Activated T-helper 1 cell treated with anti-CD3 and anti-CD28 coated beads, Interleukin-2, amount 50 U/mL, for 16 hours (primary cell): ENCODE measurements at places on chromosomes 4 and X.

GRCh38 chr4:114192854-114193253 is 213.4 kb upstream of the ARSJ start:
- DNase-seq, result no peak

DNA sequence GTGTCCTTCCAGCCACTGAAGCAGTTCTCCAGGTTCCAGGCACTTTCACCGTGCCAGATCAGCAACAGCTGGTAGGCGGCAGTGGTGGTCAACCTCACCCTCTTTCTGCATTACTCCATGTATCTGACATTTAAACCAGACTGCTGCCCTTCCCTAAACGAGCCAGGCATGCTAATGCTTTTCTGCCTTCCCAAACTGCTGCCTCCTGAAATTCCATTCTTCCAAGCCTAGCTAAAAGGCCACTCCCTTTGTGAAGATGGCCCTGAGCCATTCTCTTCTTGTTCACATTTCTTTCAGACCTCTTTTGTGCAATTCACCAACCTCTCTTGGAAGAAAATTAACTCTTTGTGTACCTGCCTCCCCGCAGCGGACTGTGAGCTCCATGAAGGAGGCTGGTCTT is 73.7 kb downstream of the CHST7 start:
- DNase-seq, result no peak

DNA sequence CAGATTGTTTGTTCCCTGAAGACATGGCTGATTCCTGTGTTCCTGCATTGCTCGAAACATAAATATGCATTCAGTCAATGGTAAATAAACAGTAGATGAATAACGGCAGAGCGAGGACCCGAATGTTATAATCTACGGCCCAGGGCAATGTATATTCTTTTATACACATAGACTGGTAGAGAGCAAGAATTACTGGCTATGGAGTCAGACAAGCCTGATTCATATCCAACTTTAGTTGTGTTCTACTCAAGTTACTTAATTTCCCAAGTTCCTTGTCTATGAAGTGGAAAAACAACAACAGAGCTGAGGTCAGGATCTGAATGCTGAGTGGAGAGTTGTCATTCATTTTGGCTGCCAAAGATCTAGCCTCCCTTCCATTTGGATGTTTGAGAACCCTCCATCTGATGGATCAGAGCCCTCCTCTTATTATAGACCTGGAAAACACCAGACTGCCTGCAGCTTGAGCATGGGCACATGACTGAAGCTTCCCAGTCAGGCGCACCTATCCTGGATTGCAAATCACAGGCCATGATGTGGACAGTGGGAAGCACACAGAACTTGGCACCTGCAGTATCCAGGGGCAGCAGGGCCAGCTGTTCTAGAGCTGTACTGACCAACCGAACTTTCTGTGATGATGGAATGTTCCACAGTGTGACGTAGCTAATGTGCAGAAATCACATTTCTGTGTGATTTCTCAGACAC is 80.1 kb downstream of the FAM184B start:
- DNase-seq, result no peak

DNA sequence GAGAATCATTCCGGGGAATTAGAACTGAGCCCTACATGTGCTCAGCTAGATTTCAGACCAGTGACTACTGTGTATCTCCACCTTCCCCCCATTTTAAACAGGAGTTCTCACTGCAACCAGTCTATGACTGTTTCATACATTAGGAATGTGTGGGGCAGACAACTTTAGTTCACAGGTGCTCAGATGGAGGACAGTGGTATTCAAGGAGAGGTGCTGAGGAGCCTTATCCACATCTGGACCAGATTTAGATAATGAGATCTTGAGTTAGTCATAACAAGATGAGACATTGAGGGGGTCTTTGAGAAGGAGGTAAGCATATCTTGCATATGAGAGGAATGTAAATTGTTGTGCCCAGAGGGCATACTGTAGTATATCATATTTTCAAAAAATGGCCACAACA is 32.8 kb upstream of the RELL1 start:
- DNase-seq, result no peak

DNA sequence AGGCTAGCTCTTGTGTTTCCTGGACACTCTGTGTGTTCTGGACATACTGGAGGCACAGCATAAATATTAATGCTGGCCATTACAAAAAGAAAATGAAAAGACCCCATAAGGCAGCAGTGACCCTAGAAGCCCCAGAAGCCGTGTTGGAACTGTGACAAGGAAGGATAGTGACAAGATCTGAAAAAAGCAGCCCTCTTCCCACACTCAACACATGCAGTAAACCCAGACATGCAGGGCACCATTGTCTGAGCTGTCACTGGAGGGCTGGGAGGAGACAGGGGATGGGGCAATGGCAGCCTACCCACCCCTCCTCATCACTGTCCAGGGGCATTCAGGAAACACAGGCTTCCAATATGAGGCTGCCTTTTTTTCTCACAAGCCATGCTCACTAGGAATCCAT is 6.5 kb downstream of the TRIM2 start:
- no peak for DNase-seq

DNA sequence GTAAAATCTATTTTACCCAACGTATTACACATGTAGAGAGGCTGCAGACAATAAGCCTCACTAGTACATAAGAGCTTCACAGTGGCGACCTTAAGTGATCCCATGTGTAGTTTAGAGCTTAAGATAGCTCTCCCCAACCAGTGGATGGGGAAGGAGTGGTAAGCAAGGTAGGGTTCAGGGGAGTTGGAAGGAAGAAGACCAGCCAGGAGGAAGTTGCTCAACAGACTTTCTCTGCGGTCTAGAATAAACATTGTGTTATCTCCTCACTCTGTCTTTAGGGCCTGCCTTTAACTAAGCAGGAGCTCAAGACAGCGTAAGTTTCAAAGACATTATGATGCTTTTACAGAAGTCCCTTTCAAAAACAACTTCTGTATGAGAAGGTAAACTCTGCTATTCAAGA is 16.8 kb downstream of the MEPE start:
- DNase-seq, result no peak

DNA sequence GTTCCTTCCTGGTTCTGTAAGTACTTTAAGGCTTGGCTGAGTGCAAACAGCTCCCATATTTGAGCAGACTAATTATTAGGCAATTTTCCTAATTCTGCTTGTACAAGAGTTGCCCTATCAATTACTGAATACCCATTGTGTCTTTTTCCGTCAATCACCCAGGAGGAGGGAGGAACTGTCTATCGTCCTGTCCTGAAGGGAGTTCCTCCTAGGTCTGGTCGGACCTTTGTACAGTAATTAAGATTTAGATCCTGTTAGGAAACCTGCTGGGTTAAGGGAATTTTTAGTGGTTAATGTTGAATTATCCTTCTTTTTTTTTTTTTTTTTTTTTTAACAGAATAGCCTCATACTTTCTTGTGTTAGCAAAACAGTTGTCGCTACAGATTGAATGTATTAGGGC is 130.1 kb downstream of the KDM6A start:
- no peak for DNase-seq

DNA sequence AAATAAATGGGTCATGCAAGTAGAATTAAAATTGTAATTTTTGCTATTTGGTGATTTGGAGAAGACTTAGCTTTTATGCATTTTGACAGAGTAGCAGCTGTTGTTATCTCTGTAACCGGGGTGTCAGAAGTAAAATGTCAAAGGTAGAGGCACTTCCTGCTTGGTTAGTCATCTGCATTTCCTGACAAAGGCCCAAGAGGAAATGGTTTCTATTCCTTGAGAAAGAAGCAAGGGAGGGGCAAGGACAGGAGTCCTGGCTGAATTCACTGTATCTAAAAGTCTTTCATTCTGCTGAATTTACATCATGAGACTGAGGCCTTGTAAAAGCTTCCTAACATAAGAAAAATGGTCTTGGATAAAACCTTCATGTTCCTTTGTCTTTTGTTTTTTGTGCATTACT is 550.9 kb upstream of the BOD1L1 start:
- DNase-seq, result no peak

DNA sequence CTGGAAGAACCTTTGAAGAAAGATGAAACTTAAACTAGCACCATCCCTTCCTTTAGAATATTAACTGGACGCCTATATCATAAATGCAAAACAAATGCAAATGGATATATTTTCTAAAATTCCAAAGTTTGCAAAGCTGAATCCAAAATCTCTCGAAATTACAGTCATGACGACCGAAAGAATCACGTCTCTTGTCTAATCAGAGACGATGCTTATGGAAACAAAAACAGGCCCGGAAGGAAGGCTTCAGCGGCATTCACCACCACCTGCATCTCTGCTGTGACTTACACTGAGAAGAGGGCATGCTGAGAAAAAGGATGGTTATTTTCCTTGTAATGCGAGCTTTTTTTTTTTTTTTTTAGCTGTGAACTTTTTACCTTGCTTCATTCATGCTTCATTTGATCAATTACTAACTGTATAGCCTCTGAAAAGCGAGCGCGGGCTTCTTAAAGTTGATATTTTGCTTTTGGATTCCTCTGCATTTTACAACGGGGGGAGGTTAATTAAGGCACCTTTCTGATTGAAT is 209.3 kb downstream of the SOWAHB start:
- DNase-seq, result no peak

- no peak for DNase-seq
Measured at GRCh38 chr4:79613269-79613935, 205.4 kb upstream of the GK2 start.

DNA sequence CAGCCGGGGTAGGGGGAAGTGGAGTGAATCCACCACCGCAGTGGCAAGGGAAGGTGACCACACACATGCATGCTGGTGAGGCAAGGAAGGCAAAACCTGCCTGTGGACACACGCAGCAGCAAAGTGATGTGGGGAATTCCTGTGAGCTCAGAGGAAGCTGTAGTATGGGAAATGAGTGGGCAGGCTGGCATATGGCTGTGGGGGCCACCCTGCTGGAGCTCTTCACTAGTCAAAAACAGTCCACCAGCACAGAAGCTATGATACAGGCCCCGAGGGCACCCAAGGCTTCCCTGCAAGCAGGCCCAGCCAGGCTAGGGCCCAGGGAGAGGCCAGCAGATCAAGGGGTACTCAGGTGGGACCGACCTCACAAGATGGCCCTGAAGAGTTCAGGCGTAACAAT is 239.1 kb downstream of the CHM start:
- DNase-seq, result no peak

- no peak for DNase-seq
Measured at GRCh38 chr4:75848891-75849290, 53.4 kb downstream of the PPEF2 start.

GRCh38 chr4:150982557-150983233 is 32.4 kb downstream of the LRBA start:
- no peak for DNase-seq

DNA sequence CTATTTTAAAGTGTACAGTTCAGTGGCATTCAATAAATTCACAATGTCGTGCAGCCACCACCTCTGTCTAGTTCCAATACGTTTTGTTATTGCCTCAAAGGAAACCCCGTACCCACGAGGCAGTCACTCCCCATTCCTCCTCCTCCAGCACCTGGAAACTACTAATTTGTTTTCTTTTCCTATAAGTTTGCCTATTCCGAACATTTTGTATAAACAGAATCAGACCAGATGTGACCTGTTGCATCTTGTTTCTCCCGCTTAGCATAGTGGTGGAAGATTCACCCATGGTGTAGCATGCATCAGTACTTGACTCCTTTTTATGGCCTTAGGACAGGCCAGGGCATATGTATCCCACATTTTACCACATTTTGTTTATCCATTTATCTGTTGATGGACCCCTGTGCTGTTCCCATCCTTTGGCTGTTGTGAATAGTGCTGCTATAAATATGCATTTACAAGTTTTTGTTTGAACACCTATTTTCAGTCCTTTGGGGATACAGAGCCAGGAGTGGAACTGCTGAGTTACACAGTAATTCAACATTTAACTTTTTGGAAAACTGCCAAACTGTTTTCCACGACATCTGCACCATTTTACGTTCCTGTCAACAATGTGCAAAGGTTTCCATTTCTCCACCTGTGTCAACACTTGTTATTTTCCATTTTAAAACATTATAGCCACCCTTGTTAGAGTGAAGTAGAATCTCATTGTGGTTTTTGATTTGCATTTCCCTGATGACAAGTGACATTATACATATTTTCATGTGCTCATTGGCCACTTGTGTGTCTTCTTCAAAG is 57.8 kb upstream of the STX18 start:
- no peak for DNase-seq

- DNase-seq, result no peak
Measured at GRCh38 chr4:159229164-159229563, 126.3 kb downstream of the RAPGEF2 start.

DNA sequence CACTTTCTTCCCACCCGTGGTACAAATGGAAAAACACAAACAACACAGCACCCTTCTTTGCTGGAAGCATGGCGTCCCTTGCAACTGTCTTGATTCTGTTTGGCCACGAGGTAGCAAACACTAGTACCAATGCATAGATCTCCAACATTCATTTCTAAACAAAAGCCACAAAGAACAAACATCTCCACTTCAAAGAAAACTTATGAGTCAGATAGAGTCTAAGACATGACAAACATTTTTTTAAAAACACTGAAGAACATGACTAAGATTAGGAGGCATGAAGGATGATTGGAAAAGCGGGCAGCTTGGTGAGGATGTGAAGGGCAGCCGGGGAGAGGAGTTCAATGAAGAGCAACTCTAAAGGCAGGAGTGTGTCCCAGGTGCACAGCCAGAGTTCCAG is 197.6 kb upstream of the FAM9B start:
- DNase-seq, result no peak

- no peak for DNase-seq
Measured at GRCh38 chrX:93538575-93538974, 134.8 kb downstream of the NAP1L3 start.

DNA sequence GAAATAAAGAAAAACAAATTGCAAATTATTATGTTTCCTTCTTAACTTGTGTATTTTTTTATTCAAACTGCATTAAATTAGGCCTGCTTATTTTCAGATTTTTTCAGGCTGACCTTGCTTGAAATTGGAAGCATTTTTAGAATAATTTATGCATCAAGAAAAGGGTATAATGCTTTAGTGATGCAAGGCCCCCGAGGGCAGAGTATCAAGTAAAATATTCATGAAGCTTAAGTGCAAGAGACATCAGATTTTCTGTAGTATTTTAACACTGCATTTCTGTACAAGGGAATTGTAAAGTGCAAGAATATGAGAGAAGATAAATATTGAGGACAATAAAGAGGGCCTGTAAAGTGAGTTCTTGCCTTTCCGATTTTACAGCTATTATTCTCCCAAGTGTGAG is 485.8 kb upstream of the ATOH1 start:
- no peak for DNase-seq

DNA sequence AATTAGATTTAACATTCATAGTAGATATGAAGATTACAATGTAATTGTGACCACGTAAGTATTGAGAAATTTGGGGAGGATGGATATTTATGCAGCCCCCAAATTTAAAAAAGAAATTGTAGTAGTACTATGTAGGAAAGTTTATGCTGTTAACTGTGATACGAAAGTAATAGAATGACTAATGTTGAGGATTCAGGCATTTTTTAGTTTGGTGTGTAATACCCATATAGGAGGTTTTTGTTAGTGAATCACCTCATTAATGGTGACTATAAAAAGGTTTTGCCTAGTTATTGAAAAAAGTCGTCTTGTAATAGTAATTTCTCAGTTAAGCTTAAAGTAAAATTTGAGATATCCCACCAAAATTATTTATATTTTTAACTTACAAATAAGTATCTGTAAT is 67.2 kb downstream of the SMARCAD1 start:
- no peak for DNase-seq

GRCh38 chr4:21790438-21791029 is 158.0 kb downstream of the KCNIP4 start:
- DNase-seq, result no peak

GRCh38 chr4:70746179-70746839 is 24.5 kb downstream of the RUFY3 start:
- DNase-seq, result no peak
